ENCODE measurements at places on chromosomes 16 and 17.

- DNase-seq: no peak
Observed at GRCh38 chr16:63326736-63327339, 1290.6 kb upstream of the CDH8 start.

DNA sequence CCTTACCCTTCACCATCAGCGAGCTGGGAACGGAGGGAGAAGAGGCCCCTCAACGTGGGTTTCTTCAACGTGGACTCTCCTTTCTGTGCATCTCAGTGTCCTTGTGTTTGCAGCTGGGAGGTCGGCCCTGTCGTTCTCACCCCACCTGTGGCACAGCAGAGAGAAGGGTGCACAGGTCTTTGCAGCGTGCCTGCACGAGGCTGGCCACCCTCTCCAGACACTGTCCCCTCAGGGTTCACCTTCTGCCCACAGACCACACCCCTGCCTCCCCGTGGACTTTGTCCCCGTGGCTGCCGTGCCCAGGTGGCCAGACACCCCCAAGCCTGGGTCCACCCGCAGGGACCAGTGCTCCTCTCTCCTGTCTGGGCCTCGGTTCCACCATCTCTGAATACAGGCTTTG is 7.3 kb upstream of the WDR45B start:
- no peak for DNase-seq

GRCh38 chr17:77223642-77224420 is 83.1 kb downstream of the SEC14L1 start:
- DNase-seq: no peak

DNA sequence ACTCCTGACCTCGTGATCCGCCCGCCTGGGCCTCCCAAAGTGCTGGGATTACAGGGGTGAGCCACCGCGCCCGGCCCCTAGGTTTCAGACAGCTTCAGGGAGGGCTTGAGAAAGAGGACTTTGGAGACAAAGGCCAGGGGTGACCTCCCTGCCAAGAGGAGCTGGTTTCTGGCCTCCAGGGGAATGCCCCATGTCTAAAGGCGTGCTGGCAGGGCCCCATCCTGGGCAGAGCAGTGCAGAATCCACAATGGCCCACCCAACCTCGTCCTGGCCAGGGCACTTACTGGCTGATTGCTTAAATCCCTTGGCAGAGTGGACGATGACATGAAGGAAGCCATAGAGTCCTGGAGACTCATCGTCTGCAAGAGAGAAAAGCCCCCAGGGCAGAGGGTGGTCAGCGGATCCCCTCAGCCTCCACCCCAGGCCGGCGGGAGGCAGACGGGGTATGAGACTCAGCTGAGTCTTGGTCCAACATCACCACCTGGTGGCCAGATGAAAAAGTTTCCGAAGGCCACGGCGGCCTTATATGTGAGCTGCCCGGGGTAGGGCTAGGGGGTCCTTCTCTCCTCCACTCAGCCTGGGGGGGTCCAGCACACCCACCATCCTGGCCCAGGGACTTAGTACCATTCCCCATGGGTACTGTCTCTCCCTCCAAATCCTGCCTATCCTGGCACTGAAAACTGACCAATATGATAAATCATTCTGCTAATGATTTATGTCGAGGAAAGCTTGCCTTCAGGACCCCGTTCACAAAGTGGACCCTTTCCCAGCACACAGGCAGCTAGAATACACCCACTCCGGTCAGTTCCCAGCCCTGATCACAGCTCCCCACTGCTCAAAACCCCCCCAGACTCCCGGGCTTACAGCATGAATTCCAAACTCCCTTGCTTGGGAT is 59.1 kb downstream of the TIMM22 start:
- no peak for DNase-seq

DNA sequence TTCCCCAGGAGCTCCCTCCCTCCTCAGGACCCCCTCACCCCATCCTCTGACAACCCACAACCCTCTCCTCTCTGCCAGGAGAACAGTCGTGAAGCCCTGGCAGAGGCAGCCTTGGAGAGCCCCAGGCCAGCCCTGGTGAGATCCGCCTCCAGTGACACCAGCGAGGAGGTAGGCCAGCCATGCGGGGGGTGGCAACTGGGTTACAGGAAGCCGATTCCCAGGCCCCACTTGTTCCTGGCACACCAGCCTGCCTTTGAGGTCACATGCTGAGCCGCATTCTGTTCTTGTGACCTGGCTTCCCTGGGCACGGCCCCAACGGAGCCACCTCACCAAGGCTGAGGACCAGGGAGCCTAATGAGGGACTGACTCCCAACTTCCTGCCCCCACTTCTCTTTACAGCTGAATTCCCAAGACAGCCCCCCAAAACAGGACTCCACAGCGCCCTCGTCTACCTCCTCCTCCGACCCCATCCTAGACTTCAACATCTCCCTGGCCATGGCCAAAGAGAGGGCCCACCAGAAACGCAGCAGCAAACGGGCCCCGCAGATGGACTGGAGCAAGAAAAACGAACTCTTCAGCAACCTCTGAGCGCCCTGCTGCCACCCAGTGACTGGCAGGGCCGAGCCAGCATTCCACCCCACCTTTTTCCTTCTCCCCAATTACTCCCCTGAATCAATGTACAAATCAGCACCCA is 7.9 kb downstream of the NAT9 start:
- DNase-seq: no peak

- DNase-seq: no peak
Observed at GRCh38 chr16:64116151-64116550, 1005.7 kb downstream of the CDH11 start.

DNA sequence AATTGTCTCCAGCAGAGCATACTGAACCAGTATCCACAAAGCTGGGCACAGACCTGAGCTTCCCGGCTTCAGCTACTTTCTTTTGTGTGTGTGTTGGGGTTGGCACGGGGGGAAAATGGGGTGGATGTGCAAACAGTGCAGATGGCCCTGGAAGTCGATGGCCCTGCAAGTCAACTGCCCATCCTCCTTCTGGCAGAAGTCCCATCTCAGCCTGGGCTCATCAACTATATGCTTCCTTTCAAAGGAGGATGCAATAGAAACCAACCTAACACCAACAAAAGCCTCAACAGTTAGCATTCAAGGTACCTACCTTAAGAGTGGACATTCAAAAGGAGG is 55.7 kb downstream of the SOX9 start:
- no peak for DNase-seq

- DNase-seq: no peak
Observed at GRCh38 chr17:47993031-47993564, 22.2 kb downstream of the CDK5RAP3 start.
